NCI-H345 (cell line): ENCODE measurements at places on chromosomes 13 and 19.

- no peak for DNase-seq
Observed at GRCh38 chr19:52961981-52962380, 700 bp downstream of the ZNF816 start.

GRCh38 chr19:2419754-2420153 is 7.6 kb downstream of the TIMM13 start:
- no peak for DNase-seq

- no peak for DNase-seq
Observed at GRCh38 chr13:35260316-35260715, 216.2 kb downstream of the MAB21L1 start.

DNA sequence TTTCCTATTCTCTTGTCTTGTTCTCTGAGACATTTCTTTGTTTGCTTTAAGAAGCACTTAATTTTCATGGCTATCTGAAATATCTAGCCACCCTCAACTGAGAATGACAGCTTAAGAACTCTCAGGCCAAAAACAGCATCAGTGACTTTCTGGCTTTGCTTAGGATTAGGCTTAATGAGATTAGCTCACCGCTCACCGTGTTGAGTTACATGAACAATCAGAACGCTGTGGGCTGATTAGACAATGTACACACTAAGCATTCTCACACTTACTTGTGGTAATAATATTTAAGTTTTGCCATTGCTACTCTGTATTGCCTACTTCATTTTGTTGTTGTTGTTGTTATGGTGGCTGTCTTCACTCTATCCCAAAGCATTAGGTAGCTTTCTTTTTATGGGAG is 1283.6 kb downstream of the UQCRFS1 start:
- DNase-seq, result no peak

GRCh38 chr19:6979399-6979798 is 41.8 kb downstream of the MBD3L2B start:
- DNase-seq, result no peak

DNA sequence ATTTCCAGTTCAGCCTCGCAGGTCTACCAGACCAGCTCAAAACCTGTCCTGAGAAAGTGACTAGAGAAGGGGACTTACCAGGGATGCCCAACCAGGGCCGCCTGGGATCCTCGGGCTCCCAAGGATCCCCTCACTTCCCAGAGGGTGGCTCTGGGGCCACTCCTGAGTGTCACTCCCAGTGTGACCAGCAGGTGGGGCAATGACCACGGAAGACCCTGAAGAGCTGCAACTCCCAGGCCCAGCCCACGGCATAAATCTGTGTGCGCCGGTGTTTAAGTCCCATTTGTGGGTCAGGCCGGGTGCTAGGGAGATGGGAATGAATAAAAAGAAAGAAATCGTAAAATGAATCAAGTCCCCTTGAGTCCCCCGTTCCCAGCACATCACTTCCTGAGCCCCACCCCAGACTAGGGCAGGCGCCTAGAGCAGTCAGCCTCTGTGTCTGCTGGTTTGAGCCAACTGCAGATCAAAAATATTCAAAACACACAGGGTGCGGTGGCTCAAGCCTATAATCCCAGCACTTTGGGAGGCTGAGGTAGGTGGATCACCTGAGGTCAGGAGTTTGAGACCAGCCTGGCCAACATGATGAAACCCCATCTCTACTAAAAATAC is 10.7 kb downstream of the PTGIR start:
- DNase-seq, result peak; percentile 57

DNA sequence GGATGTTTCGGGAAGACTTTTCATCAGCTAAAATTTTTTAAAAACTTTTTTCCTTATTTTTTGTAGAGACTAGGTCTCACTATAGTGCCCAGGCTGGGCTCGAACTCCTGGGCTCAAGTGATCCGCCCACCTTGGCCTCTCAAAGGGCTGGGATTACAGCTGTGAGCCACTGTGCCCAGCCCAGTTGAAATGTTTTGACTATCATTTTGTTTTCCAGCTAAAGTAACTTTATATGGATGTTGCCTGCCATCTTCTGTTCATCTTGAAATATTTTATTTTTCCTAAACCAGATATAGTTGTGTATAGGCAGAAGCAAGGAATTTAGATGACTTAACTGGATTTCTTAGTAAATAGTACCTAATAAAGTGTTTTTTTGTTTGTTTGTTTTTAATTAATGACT is 7.0 kb downstream of the CAB39L start:
- DNase-seq, result no peak

GRCh38 chr13:36395280-36395679 is 37.0 kb upstream of the CCNA1 start:
- no peak for DNase-seq

- DNase-seq, result no peak
Observed at GRCh38 chr19:15286688-15287365, 45.5 kb downstream of the BRD4 start.

- DNase-seq, result no peak
Observed at GRCh38 chr13:98652721-98653462, 76.0 kb upstream of the STK24 start.

- DNase-seq, result no peak
Observed at GRCh38 chr19:54164369-54165068, 5.0 kb upstream of the LENG1 start.

DNA sequence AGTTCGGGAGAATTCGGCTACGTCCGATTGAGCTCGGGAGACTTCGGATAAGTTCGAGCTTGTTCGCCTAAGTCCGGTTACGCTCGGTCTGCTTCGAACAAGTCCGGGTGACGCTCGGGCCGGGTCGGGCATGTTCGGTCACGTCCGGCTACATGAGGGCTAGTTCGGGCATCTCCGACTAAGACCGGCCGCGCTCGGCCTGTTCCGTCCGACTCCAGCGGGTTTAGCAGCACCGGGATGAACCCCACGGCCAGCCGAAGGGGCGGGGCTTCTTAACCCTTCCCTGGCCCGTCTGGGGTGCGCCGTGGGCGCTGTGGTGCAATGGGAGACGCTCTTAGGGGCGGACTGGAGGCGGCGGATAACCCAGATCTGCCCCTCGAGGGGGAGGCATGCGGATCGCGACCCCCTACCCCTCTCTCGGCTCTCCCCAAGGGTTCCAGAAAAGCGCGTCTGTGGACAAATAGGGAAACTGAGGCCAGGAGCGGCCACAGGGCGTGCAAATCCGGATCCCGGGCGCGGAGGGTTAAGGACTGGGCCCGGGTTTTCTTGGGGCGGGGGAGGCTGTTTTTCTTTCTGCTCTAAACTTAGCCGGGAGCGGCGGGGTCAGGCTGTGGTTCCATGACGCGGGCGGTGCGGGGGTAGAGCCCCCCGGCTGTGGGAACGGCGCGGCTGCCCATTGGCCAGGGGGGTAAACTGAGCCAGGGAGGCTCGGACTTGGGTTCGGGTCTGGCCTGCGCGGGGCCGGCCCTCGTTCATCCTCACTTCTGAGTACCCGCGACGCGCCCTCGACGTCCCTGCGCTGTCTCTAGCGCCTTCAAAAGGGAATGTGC is 1.5 kb downstream of the PDE4C start:
- DNase-seq, result peak; percentile 91

DNA sequence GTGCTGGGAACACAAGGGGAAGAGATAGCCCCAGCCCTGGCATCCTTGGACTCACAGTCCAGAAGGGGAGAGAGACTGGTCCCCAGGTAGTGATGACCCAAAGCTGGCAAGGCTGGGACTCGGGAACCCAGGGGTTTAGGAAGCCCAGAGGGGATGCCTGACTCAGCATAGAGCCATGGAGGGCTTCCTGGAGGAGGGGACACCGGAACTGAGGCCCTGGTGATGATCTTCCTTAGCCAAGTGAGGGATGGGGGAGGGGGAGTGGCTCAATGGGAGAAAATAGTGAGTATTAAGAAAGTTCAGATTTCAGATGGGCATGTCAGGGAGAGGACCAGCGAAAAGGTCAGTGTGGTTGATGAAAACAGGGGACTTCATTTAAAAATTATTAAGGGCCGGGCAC is 26.8 kb downstream of the EXOC3L2 start:
- no peak for DNase-seq

GRCh38 chr13:103883164-103883563 is 816.9 kb upstream of the SLC10A2 start:
- peak; percentile 79 for DNase-seq

DNA sequence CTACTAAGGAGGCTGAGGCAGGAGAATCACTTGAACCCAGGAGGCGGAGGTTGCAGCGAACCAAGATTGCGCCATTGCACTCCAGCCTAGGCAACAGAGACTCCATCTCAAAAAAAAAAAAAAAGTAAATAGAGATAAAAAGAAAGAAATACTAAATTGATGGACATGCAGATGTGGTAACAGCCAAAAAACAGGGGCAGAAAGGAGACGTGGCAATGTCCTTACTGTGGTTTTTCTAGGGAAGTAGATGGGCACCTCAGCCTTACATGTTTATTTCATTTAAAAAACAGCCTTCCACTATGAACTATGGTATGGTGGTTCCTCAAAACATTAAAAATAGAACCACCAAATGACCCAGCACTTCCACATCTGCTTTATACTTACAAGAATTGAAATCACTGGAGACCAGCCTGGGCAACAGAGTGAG is 6.5 kb upstream of the EIF3G start:
- no peak for DNase-seq

DNA sequence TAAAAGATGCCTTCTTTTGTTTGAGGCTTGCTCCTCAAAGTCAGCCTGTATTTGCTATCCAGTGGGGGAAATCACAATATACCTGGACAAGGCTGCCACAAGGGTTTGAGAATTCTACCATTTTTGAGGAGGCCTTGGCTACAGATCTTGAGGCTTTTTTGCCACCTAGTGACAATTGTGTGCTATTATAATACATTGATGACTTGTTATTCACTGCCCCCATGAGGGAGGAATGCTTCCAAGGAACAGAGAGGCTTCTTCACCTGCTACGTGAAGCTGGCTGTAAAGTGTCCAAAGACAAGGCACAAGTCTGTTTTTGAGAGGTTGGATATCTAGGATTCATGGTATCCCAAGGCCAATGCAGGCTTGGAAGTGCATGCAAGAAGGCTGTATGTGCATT is 72.5 kb downstream of the ZNF708 start:
- no peak for DNase-seq

- DNase-seq, result no peak
Observed at GRCh38 chr13:46102255-46102605, 2.6 kb downstream of the CPB2 start.

GRCh38 chr19:29268721-29269393 is 55.9 kb upstream of the UQCRFS1 start:
- no peak for DNase-seq

DNA sequence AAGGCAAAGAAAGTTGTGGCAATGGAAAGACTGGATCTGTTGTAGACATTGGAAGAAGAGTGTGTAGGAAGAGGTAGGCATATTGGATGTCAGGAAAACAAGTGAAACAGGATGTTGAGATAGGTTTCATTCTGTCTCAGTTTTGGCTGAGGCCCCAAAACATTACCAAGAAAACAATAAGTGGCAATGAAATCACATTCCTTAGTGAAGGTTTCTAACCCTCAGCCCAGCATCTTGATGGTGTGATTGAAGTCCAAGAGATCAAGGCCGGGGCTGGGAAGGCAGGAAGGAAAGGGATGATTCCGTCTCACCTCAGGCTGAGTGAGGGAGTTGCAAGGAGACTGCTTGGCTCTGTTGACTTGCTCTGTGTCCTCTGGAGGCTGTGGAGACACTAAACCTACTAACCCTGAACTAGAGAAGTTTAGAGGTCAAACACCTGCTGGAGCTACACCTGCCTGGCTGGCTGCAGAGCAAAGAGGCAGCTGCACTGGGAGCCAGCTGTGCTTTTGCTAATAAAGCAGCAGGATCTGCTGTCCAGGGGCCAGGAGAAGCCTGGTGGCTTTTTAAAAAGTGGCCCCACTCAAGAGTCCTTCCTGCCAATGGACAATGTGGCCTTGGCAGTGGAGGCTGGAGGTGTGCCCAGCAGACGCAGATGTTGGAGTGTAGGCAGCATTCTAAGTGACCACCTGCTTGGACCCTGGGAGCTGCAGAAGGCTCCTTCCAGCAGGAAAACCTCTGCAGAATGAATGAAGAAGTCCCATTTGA is 53.6 kb downstream of the DGKH start:
- peak; percentile 50 for DNase-seq

DNA sequence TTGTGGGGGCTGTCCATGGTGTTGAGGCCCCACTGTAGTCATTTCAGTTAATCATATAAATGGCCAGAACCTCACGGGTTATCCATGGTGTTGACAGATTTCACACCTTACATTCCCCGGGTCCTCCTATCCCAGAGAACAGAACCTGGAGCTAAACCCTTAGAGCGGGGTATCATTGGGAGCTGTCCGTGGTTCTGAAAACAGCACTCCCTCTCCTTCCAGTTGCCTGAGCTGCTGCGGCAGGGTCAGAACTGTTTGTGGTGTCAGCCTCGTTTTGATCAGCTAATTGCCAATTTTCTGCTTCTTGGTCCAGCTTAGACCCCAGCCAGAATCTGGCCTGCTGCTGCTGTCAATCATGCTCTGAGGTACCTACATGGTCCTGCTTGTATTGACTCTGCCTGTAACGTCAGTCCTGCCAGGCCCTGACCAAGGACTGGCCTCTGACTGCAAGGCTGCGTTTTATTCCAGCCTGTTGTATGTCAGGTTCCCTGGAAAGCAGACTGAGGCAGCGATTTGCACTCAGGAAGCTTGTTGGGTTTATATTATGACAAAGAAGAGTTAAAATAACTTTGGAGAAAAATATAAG is 55.8 kb upstream of the KCTD15 start:
- DNase-seq, result no peak

GRCh38 chr19:54207983-54208783 is 7.5 kb downstream of the RPS9 start:
- no peak for DNase-seq

DNA sequence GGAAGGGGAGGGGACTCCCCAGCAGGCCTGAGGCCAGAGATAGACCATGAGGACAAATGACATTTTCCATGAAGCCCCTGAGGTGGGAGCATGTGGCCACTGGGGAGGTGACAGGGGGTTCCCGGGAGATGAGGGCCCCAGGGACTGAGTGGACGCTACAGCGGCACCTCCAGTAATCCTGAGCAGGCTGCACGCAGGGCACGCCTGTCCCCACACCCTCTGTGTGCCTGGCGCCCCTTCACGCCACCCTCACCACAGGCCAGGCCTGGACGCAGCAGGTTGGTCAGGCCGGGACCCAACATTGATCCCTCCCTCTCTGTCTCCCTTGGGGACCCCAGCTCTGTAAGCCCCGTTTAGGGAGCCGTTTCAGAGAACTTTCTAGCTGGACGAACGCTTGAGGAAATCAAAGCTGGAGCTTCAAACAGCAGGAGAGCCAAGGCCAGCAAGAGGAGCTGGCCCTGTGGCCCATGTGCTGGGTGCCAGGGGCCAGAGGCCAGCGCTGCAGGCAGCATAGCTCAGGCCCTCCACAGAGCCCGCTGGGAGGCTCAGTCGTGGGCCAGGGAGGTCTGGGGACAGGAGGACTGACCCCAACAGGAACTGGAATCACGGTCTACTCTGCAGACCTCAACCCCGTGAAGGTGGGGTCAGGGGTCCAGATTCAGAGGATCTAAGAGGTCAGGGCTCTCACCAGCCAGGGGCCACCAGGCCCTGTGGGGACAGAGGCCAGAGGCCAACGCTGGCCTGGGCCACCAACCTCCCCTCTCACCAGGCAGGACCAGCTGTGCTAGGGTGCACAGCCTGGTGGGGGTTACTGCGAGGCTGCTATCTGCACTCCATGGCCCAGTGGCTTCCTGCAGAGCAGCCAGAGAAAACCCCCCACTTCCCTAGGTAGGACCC is 14.6 kb downstream of the LSM4 start:
- no peak for DNase-seq
